ENCODE measurements at places on chromosomes 6 and 20.

DNA sequence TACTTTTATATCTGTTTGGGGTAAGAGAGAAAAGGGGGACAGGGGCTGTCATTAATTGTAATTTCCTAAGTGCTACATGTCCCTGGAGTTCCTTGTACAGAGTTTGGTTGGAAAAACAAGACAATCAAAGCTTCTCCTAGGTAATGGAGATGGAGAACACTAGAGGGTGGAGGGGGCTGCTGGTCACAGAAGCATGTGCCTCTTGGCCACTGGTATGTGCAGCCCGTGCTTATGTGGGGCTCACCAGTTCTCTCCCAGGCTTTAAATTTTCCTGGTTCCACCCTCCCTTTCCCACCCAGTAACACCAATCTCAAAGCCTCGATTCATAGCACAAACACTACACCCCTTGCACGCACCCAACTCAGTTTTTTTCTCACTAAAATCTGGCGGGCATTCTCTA lies 165.6 kb downstream of the SAMD5 start:
- no peak for DNase-seq

GRCh38 chr6:4932228-4932903 lies 71.5 kb downstream of the RPP40 start:
- DNase-seq, result no peak

DNA sequence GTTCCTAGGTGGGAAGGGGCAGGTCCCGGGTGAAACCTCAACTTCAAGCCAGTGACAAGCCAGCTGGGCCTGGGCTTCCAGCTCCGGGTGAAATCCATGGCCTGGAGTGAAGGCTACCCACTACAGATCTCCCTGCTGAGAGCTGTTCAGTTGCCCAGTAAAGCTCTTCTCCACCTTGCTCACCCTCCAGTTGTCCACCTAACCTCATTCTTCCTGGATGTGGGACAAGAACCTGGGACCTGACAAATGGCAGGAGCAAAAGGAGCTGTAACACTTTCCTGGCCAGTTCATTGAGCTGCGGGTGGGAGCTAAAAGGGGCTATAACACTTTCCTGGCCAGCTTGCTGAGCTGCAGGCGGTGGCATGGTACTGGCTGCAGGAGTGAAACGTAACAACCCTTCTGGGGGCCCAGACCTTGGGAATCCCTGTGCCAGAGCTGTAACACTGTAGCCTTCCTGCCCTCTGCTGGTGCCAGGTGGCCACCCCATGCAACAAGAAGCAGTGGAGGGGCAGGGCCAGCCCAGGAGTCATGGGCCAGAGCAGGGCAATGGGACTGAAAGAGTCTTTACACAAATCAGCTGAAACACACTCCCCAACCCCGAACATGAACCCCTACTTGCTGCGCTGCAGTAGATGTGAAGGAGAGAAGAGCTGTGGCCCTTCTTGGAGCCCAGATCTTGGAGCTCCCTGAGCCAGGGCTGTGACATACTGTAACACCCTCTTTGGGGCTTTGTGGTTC lies 3.6 kb upstream of the HINT3 start:
- DNase-seq, result no peak

DNA sequence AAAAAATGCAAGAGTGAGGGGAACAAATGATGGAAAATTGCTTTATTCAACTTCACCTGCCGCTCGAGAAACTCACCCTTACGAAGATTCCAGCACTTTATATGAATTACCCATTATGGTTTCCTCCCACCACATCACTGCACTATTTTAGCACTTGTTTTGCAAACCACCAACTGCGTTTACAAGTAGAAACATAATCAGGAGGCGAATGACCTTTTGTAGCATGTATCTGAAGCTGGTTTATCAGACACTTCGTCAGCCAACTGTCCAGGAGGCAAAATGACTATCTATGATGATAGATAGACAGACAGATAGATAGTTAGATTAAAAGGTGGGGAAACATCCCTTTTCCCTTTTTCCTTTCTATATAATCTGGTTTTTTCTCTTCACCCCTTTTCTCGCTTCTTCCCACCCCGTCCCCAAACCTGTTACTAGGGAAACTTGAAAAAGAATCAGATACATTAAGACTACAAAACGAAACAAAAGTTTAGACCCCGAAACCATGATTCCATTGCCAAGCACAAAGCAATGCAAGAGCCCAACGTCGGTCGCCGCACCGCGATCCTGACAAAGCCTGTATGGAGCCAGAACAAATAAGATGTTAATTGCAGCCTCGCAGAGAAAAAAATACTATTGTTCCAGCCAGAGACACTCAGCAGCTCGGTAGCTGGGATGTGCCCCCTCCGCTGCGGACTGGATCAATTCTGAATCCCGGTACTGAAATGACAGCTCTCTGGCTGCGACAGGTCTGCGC lies 933 bp upstream of the ADGRB3 start:
- DNase-seq, result no peak

DNA sequence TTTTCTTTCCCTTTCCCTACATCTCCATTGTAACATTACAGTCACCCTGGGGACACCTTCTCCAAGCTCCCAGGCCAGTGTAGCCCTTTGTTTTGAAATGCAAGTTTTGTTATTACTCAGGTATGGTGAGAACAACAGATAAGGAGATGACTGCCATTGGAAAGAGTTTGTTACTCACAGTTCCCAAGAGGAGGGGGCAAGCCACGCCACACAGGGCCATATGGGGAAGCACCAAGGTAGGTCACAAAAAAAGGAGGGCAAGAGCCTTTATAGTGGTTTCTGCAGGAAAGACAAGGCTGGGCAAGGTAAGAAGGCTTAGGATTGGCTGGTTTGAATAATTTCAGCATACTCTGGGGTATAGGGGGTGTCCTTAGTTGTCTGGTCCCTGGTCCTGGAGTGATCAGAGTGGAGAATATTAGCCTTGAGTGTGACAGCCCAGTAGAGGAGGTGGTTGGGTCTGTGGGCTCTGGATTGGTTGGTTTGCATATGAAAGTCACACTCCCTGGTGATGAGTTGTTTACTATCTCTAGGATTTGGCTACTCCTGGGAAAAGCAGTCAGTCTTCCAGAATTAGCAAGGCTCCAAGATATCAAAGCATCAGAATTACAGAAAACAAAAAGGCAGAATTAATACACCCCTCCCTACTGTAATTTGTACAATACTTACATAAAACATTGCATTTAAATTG lies 33.1 kb upstream of the SMLR1 start:
- DNase-seq, result no peak

DNA sequence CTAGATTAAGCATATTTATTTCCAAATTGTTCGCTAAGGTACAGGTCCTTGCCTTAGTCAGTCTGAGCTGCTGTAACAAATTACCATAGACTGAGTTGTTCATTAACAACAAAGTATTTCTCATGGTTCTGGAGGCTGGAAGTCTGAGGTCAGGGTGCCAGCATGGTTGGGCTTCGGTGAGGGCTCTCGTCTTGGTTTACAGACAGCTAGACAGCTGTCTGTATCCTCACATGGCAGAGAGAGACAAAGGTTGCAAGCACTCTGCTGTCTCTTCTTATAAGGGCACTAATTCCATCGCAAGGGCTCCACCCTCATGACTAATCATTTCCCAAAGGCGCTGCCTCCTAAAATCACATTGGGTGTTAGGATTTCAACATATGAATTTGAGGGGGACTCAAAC lies 115.3 kb upstream of the GMDS start:
- DNase-seq, result no peak

DNA sequence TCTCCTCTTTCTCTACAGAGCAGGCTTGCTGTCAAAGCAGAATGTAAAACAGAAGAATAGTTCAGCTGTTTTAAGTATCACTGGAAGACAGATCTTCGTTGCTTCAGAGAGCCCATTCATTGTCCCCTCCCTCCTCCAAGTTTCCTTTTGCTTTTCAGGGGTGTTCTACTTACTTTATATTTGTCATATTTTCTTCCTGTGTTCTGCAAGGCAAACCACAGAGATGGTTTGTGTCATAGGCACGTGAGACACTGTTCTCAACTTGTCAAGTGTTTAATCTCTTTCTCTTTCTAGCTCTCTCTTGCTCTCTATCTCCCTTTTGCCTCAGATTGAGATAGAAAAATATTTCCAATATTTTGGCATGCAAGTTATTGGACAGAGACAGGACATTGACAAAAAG lies 228.9 kb upstream of the DEFB112 start:
- no peak for DNase-seq

- DNase-seq, result no peak
Observed at GRCh38 chr6:16698162-16698533, 63.1 kb downstream of the ATXN1 start.

DNA sequence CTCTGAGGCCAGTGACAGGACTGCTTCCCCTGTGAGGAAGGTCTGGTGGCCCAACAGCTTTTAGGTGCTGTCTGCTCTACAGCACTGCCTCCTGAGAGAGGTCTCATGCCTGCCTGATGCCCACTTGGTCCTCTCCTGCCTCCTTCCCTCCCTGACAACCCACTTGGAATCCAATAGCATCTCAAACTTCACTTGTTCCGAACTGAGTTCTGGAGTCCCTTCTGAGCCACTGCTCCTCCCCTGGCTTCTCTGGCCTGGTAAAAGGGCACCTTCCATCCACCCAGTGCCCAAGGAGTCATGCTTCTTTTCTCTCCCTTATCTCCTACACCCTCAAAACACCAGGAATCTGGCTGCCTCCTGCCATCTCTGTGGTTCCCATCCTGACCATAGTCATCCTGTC lies 1.9 kb downstream of the MAVS start:
- no peak for DNase-seq

DNA sequence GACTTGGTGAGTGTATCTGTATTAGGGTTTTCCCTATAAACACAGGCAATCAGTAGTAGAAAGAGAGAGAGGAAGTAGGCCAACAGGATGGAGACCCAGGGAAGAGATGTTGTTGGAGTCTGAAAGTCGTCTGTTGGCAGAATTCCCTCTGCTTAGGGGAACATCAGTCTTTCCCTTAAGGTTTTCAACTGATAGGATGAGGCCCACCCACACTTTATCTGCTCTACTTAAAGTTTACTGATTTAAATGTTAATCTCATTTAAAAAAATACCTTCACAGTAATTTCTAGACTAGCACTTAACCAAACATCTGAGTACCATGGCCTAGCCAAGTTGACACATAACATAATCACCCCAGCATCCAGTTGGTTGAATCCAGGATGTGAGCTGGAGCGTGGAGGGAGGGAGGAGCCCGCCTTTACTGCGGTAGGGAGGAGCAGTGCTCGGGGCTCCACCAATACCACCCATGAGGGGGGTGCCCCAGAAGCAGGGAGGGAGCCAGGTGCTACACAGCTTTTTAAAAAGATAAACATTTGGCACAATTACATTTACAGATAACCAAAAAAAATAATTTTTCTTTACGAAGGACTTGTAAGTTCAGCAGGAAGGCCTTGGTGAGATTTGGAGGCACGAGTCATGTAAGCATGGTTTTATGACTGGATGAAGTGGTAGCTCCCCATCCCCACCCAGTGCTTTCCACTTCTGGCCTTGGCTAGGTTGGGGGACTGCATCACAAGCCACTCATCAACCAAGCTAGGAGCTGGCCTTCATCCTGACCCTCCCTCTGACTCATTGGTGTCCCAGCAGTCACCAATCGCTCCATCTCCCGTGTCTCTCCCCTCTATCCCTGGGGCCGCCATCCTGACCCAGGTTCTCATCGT lies 18.4 kb upstream of the SNX9 start:
- no peak for DNase-seq

- DNase-seq, result no peak
Observed at GRCh38 chr6:47348316-47348863, 38.7 kb upstream of the TNFRSF21 start.

DNA sequence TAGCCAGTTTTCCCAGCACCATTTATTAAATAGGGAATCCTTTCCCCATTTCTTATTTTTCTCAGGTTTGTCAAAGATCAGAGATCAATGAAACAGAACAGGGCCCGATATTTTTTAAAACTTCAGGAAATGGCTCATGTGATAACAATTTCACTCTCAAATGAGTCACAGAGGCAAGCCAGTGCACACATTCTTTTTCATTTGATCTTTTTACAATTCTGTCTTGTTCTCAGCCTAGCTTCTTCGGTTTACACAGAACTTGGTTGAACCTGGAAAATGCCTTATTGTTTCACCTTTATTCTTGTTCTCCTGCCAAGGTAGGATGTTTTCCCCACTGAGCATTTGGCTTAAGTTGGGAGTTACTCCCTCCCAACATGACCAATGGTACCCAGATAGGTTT lies 258.9 kb downstream of the COL12A1 start:
- no peak for DNase-seq

DNA sequence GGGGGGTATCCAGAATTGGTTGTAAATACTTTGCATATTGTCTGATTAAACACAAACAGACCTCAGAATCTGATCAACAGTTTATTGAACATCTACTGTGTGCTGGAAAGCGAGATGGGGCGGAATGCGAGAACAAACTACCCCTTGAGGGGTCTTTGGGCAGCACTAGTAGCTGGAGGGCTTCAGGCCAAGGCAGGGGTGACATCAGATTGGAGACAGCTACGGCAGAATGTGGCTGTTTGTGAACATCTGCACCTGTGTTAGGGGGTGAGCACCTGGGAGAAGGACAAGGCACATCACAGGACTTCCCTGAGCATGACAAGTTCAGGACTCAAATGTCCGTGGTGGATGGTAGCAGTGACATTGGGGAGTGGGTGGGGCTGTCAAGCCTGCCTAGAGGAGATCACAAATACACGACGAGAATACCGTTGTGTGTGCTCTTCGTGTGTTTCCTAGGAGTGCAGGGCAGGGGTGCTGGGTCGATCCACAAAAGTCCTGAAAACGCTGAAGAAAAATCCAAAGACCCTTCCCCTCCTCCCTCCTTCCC lies 59.5 kb downstream of the SRC start:
- DNase-seq, result no peak

All from stimulated activated CD8-positive, alpha-beta memory T cell treated with anti-CD3 and anti-CD28 coated beads, Interleukin-2, amount 100 ng/mL, for 1 hour (primary cell).